ENCODE measurements at places on chromosomes 4 and X.

- DNase-seq: no peak
Measured at GRCh38 chrX:103911236-103911635, 51.2 kb upstream of the TMSB15B start.

DNA sequence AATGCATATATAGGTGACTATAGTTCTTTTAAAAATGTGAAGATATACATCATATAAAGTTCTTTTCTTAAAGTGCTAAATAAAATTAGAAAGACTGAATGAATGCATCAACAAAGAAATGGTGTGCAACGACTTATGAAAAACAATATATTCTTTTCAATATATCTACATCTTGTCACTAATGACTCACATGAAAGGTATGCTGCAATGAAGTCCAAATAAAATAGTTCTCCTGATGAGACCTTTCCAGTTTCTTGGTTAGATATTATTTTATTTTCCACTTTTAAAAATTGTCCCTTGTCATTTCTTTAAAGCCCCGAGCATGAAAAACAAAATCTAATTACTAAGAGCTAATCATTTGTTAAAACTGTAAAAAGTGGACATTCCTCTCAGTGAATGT lies 462.1 kb downstream of the PCDH11X start:
- DNase-seq: peak; percentile 2

- no peak for DNase-seq
Measured at GRCh38 chr4:38290366-38290765, 330.2 kb downstream of the PTTG2 start.

- no peak for DNase-seq
Measured at GRCh38 chr4:6761649-6762615, 20.6 kb upstream of the KIAA0232 start.

DNA sequence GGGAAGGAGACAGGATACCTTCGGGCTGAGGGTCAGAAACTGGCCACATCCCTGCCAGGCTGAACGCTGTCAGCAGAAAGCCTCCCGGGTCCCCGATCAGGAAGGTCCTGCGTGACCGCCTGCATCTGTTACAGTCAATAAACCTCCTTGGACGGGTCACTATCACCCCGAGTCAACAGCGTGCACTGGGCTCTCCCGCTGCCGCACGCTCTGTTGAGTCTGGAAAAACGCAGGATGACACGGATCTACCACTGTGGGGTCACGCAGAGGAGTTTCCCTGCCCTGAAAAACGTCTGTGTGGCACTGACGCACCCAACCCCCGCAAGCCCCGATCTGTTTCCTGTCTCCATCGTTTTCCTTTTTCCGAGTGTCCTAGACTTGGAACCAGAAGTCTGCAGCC lies 12.1 kb downstream of the PPP2R3B start:
- DNase-seq: no peak

DNA sequence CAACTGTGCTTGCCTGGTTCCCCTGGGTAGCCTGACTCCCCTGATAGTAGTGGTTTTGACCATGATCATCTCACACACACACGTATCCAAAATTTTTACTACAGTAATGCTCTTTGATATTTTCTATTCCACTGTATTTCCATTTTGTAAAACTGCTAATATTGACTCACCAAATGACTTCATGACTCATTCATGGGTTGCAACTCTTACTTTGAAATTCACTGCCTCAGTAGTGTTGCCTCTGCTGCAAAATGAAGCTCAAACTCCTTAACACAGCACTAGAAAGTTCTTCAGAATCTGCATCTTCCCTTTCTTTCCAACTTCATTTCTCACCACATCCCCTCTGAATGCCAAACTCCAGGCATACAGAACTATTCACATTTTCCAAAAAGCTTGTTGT lies 20.3 kb downstream of the QRFPR start:
- peak; percentile 19 for DNase-seq

DNA sequence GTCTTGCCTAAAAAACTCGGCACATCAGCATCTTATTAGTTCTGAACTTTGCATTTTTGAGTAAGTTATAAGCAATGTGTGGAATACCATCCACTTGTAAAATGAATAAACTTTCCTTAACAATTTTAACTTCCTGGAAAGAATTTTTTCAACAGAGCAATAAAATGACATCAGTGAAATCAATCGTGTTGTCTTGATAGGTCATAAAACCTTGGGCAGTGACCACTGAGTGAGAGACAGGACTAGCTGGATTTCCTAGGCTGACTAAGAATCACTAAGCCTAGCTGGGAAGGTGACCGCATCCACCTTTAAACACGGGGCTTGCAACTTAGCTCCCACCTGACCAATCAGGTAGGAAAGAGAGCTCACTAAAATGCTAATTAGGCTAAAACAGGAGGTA lies 403.0 kb upstream of the CNKSR2 start:
- no peak for DNase-seq

DNA sequence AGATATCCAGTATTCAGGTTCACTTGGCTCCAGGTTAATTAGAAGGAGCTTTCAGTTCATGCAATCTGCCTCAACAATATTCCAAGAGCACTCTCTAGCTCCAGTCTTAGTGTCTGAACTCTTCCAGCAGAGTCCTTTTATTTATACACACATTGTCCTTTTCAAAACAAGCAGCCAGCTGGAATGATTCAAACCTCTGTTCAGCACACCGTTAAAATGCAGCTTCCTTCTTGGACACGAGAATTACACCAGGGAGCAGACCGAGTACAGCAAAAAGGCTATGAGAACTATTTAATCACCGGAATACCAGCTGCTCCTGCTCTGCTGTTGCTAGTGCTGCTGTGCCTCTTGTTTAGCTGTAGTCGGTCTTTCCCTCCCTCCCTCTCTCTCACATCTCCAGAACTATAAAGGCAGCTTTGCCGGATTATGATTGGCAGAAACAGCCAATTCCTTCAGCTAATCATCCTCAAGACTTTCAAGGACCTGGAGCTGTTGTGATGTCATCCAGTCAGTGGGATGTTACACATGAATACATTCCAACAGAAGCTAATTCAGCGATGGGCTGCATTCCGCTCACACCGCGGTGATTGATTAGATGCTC lies at the start of gene NDST4:
Gene NDST4, minus strand, starts transcription at position 115 of the 601 bp plus-strand sequence. CDS start 36,584 bp downstream, outside the sequence.
- peak; percentile 6 for DNase-seq

- DNase-seq: no peak
Measured at GRCh38 chrX:63349307-63349706, 1.8 kb downstream of the SPIN4 start.

GRCh38 chr4:123496421-123496820 lies 99.8 kb downstream of the SPRY1 start:
- no peak for DNase-seq

- no peak for DNase-seq
Measured at GRCh38 chr4:22874334-22874912, 181.7 kb downstream of the GBA3 start.

- no peak for DNase-seq
Measured at GRCh38 chr4:176799653-176800052, 6.9 kb upstream of the VEGFC start.

- peak; percentile 84 for DNase-seq
Measured at GRCh38 chr4:1579001-1579900, 104.9 kb downstream of the FAM53A start.

GRCh38 chrX:140090800-140091124 lies 125.4 kb upstream of the CXorf66 start:
- no peak for DNase-seq

DNA sequence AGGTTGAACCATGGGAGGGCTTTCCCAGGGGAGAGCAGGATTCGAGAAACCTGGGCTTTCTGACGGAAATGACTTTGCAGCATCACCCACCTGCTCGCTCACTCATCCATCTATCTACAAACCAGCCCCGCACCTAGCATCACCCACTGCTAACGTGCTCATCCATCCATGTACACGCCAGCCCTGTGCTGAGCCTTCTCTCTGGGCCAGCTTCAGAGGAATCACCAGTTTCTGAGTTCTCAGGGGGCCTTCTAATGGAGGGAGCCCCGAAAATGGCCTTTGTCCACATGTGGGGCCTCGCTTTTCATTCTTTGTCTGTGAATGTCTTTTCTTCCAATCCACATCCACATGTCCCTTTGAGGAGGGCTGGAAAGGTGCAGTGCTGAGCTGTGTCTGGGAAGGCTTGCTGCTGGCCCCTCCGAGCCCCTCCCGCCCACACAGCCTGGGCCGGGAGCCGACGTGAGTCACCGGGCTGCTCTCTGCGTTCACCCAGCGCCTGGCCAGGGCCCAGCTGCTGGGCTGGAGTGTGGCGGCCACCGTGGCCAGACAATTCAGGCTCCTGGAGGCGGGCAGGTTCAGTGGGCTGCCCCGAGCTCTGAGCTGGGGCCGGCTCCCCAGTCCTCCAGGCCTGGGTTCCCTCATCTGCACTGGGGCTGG lies 14.7 kb downstream of the SORCS2 start:
- peak; percentile 78 for DNase-seq

DNA sequence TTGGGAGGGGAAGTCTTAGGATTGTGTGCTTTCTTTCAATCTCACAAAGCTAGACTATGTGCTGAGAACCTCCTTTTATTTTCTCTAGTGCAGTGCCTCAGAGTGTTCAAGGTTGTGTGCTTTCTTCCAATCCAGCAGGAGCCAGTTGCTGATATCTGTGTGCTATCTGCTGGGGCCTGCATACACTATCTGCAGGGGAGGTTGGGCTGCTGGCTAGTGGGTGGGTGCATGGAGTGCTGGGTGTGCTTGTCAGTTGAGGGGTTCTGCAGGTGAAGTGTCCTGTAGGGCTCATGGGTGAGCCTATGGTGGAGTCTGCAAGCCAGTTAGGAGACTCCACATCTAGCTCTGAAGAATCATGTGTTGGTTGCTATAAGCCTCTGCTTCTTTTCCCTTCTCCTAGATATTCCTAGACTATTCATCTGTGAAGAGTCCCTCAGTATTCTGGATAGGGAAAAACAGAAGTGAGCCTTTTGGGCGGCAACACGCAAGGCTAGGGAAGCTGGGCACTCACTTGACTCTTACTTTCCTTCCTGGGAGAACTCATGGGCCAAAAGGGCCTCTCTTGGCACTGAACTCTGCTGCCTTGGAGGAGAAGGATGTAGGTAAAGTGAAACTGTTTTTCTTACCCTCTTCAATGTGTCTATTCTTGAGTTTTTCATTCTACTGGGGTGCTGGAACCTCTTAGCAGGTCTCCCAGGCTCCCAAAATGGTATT lies 8.0 kb upstream of the CISD2 start:
- no peak for DNase-seq

DNA sequence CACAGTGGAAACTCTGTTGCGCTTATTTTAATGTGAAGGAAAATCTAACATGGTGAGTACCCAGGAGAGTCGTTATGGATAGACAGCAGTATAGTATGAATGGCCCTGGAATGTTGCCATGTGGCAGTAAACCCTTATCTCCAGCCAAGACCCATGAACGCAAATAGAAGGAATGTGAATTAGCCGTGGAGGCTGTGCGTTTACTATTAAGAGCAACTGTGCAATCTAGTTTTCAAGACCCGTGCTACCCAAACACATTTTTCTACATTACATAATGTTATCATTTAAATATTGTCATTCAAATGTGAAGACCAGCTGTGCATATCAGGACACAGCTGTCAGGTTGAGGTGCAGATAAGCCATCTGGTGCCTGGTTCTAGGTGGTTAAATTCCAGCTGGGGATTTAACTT lies 13.3 kb upstream of the AGA start:
- DNase-seq: no peak

DNA sequence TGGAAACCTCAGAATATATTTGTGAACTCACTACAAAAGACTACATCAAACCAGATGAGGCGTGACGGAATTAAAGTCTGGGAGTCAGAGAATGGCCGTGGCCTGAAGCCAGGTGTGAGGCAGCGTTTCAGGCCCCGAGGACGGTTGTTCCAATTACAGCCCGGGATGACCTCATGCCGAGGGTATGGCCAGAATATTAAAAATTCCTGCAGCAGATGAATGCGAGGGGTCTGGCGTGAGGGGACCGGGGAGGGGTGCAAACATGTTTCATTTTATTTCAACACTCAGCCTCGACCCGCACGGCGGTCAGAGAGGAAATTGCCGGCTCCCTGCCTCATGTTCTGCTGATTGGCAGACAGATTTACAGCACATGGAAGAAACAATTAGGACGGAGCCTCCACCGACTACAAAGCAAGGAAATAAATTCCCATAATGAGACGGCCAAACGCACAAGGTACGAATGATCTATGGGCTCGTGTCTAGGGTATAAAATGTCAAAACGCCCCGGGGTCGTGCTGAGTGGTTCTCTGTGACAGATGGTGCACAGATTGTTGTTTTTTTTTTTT lies 289.7 kb downstream of the SHOX start:
- no peak for DNase-seq

DNA sequence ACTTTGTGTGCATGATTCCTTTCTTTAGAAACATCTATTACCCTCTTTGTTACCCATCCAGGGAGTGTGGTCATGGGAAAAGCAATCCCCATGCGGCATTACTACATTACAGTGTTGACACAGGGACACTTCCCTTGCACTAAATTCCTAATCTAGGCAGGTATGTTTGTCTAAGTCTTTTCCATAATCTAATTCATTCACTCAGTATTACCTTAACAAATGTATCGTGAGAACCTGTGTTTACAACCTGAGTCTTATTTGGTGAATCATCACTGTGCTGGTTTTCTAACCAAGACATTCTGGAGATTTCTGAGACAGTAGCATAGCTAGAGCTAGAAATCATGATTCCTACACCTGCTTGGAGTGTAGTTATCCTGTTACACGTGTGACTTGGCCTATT lies 326.8 kb downstream of the BMPR1B start:
- DNase-seq: no peak

GRCh38 chr4:6308899-6309643 lies 39.4 kb downstream of the WFS1 start:
- DNase-seq: peak; percentile 44

DNA sequence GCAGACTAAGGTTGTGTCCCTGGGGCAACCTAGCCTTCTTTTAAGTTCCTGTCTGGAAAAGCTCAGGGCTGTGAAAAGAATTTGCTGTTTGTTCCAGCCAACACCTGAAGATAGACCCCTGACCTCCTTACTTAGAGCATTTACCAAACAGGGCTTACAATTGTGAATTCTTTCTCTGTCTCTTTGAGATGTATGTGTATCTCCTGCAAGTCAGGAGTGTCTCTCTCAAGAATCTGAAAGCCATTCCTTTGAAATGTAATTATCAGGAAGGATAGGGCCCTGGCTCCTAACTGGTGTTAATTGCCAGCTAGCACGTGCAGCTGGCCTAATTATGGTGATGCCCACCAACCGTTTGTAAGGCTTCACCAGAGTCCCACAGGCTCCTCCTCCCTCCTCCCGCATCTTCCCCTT lies 18.2 kb downstream of the CCNG2 start:
- no peak for DNase-seq

GRCh38 chr4:136558940-136559494 lies 973.3 kb downstream of the PCDH18 start:
- no peak for DNase-seq

DNA sequence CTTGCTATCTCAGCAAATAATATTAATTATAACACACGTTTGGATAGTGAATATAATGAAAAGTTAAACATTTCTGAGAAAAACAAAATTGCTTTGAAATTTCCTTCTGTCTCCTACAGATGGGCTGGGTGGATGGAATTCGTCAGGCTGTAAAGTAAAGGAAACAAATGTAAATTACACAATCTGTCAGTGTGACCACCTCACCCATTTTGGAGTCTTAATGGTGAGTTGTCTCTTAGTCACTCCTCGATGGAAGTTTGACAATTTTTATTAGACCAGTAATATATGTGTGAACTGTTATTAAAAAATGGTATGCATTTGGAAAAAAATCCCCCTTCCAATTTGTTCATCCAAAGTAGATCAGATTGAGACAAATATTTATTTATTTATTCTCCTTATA lies 92.5 kb upstream of the BRS3 start:
- DNase-seq: no peak

GRCh38 chrX:33211356-33212260 lies at the start of gene DMD:
Gene DMD (minus strand): TSS chrX:33211549. CDS start chrX:33211312, 237 bp downstream.
- peak; percentile 14 for DNase-seq

Measured in ACHN (cell line).